ENCODE measurements at places on chromosomes 5 and 9.

DNA sequence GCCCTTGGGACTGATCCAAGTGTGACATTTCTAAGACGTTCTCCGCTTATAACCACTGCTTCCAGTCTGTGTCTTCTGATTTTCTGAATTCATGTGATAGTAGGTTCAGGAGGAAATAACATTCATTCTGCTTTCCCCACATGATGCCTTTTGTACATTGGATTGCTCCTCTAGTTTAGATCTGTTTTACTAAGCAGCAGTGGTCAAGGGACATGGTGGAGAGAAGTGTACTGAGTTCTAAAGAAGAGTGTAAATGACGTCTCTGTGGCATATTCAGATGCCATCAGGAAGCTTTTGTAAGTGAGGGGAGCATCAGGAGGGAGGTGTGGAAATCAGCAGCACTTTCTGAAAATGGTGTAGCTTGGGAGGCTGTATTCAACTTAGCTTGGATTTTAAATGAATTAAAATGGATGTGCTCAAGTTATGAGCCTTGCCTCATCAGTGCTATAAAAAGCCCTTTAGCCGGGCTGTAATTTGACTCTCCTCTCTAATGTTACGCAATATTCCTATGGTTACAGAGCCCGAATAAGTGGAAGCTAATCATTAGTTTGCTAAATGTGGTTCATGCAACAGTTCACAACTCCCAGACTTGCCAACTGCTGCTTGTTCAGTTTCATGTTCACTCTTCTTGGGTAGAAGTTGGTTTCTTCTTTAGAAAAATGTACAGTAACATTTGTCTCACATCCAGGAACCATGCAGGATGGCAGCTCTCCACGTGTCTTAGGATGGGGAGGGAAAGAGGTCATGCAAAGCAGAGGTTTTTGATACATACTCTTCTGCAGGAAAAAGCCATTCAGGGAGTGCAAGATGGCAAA lies 281.3 kb downstream of the ARHGAP26 start:
- DNase-seq, result no peak

DNA sequence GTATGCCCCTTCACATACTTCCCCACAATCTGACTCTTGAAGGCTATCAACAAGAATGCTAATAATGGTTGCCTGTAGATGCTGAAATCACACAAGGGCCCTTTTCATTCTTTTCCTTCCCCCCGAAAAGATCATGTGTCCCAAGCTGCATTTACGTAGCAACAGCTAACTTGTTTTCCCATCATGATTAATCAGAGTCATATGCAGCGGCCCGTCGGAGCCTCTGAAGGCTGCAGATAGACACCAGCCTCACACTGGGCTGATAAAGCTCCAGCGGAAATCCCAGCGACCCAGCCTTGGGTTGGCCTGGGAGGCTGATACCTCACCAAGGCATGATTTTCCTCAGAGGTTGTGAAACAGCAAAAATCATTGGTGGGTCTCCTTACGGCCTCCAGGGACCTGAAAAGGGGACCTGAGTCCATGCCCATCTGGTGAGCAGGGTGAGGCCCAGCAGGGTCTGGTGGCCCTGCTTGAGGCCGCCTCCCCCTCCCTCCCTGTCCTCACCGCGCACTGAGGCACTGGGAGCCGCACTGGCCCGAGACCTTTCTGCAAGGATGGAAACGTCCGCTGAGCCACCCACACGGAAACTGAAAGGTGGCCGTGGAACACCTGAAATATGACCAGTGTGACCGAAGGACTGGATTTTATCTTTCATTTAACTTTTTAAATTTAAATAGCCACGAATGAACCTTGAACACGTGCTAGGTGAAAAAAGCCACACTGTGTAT lies 114.2 kb upstream of the PHYKPL start:
- no peak for DNase-seq

DNA sequence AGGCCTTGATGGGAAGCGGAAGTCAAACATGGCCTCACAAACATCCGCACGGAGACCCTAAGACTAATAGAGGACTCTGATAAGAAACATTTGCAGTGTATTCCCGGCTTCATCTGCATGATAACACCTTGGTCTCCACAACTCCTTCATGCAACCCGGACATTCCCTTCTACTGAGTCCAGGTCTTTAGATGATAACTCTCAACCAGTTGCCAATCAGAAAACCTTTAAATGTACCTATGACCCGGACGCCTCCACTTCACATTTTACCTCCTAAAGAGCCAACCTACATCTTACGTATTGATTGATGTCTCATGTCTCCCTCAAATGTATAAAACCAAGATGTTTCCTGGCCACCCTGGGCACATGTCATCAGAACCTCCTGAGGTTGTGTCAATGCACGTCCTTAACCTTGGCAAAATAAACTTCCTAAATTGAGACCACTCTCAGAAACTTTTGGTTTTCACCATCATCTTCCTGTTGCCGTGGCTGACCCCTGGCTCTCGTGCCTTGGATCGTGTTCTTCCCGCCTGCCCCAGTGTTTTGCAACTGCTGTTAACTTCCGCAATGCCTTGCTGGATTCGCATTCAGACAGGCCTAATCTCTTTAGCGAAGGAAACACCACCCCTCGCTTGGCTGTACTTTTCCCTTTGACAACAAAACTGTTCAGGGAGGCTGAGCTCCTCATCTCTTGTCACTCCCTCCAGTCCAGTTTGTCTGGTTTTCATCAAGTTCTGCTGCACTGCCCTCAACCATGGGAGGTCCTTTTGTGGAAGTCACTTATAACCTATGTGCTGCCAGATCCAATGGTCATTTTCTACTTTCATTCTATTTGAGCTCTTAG lies 1.1 kb upstream of the DAP start:
- DNase-seq, result no peak

DNA sequence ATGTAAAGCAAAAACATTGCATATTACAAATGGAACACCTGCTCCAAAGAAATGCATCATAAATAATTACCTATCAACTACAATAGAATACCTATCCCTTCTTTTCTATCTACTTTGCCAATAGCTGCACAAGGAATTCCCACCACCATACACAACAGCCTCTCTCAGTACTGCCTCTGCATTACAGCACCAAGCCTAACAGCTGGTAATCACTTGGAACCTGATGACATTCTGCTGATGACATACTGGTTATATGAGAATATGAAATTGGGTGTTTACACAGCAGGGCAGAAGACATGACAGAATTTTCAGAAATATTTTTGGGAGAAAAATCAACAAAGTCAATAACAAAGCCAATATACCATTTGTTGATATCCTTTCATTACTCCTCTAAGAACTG lies 43.2 kb downstream of the PSMB7 start:
- no peak for DNase-seq

- no peak for DNase-seq
These were observed 3.1 kb downstream of the ARHGEF39 start for GRCh38 chr9:35661756-35662350.

DNA sequence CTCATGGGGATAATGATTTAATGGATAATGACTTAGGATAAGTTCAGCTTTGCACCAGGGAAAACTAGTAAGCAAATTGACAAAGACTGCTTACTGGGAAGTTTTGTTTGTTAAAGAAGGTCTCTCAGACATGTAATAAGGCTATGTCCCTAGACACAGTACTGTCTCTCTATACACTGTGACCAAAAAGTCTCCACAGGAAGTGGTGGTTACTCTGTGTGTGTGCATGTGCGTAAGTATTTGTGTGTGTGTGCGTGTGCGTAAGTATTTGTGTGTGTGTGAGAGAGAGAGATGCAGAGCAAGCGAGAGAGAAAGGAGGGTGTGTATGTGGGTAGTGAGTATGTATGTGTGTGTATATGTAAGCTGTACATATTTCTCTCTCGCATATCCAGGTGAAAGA lies 229.6 kb downstream of the GLIS3 start:
- DNase-seq, result no peak

DNA sequence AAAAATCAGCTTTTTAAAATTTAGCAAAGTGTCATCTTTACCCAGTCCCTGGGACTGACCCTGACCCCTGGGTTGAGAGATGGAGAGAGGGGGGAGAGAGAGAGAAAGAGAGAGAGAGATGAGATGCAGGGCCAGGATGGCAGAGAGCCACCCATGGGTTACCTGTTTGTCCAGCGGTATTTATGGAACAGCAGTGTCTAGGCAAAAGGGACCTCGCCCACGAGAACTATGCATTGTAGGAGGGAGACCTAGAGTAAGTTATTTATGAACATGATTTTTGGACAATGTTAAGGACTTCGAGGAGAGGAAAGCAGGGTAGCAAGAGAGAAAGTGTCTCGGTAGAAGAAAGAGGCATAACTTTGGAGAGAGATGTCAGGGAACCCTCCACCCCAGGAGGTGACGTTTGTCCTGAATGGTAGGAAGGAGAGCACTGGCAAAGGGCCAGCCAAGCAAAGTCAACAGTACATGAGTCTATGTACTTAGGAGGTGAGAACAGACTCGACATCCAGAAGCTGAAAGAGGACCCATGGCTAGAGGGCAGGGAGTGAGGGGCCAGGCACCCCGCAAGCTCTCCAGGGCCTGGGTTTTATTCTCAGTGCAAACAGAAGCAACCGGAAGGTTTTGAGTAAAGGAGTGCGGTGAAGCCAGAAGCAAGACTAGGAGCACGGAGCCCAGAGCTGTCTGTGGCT lies 30.5 kb upstream of the MSX2 start:
- DNase-seq, result no peak

GRCh38 chr9:107994648-107995047 lies 505.1 kb upstream of the KLF4 start:
- no peak for DNase-seq

- no peak for DNase-seq
These were observed 1471.7 kb upstream of the C9orf72 start for GRCh38 chr9:29044959-29045358.

- no peak for DNase-seq
These were observed 62.1 kb downstream of the SLC44A1 start for GRCh38 chr9:105306351-105307140.

GRCh38 chr9:16175461-16175860 lies 622.6 kb downstream of the CCDC171 start:
- DNase-seq, result no peak

- no peak for DNase-seq
These were observed 201.8 kb downstream of the FOXD4L6 start for GRCh38 chr9:40926404-40927259.

DNA sequence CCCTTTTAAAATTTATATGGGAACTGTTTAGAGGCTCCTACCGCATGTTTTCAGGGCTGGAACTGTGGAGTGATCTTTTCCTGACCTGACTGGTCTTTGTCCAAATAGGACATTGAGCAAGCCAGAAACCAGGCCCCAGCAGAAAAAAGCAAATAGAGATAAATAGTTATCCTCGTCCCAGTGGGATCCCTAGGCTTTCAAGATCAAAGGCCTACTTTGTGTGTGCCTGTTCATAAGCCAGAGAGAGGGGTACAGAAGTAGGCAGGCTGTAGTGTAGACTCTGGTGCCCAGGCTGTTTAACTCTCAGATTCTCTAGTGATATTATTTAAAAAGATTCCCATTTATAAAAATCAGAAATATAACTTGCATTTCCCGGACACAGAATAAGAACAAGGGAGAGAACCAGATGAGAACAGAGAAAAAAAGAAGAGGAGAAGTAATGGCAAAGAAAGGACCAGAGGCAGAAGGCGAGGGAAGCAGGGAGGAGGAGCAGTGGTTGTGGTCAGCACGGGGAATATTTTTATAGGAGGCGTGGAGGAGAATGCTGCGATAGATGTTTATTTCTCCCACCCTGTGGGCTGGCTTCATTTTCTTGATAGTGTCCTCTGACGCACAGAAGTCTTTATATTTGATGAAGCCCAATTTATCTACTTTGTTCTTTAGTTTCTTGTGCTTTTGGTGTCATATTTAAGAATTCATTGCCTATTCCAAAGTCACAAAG lies 101.2 kb downstream of the AOPEP start:
- DNase-seq, result no peak

DNA sequence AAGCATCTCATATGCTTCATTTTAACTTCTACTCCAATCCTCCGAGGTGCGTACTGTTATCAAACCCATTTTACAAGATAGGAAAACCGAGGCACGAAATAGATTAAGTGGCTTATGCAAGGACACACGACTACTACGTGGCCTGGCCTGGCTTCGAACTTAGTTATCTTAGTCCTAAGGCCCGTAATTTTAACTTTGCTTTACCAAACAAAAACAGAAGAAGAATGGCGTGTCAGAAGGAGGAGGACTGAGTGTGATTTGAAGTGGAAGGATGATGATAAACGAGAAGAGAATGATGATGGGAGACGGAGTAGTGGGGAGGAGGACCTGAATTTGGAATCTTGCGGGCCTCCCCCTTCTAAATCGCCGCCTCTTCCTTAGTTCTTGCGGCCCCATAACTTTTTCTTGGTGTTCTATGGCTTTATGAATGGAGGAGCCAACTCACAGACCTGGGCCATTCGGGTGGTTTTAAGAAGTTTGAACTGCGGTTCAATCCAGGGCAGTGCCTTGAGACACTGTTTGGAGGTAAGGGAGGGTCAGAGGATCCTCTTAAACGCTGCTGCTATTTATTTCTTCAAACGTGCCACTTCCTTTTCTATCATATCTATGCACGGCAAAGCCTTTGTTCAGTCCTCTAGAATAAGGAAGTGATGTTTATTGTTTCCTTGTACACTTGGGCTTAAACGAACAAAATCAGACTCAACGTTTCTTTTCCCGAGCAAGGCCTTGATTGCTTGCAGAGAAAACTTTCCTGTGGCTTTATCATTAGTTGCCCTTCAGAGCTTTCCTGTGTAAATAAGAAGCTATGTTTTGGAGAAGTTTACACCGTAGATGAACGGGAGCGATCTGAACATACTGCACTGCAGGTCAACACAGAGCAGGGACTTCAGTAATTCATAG lies 795 bp downstream of the CNOT8 start:
- no peak for DNase-seq

DNA sequence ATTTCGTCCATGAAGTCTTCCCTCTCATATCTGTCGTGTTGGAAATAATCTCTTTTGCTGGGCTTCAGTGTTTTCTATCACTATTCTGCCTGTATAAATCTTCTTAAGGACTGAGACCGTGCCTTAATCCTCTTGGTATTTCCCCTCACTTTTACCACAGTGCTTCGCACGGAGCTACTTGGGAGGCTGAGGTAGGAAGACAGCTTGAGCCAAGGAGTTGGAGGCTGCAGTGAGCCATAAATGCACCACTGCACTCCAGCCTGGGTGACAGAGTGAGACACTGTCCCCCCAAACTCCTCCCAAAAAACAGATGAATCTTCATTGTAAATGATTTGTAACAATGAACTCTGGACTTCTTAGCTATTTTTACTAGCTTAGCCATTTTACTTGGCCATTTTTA lies 57.8 kb downstream of the PHAX start:
- DNase-seq, result no peak

GRCh38 chr5:150339841-150340240 lies 17.7 kb upstream of the TCOF1 start:
- DNase-seq, result no peak

DNA sequence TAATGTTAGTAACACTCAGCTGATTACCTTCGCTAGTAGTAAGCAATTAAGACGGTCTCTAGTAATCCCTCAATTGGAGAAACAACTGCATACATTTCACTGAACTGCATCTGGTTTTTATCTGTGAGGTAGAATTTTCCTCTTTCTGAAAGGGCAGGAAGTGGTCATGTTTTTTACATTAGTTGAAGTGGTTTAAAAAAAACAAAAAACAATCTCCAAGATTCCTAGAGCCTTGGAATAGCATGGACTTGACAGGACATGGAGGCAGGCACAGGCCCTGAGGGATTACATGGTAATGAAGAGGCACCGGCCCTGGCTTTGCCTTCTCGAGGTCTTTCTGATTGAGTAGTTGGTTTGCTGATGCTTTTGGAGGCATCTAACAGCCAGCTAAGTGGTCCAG lies 25.8 kb downstream of the THBS4 start:
- no peak for DNase-seq

- DNase-seq, result no peak
These were observed 51.6 kb upstream of the TXNDC8 start for GRCh38 chr9:110389148-110389750.

- no peak for DNase-seq
These were observed 183.1 kb upstream of the S1PR3 start for GRCh38 chr9:88808019-88808656.
